Stimulated activated CD4-positive, alpha-beta T cell treated with anti-CD3 and anti-CD28 coated beads, Interleukin-4, amount 100 ng/mL, for 1 hour (primary cell): ENCODE measurements at places on chromosomes 13 and 19.

DNA sequence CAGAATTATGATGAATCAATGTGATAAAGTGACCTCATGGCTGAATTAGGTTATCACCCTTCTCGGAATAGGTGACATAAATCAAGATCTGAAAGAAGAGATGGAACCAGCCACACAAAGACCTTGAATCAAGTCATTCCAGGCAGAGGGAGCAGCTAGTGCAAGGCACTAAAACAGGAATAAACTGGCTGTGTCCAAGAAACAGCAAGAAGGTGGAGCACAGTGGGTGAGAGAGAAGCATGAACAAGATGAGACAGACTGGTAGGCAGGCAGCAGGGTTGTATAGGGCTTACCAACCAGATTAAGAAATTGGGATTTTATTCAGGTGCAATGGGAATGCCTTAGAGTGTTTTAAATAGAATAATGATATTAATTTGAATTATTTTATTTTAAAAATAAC is 470.3 kb downstream of the PCDH20 start:
- no peak for DNase-seq

- no peak for DNase-seq
These were observed 167.2 kb upstream of the SERP2 start for GRCh38 chr13:44206434-44206833.

DNA sequence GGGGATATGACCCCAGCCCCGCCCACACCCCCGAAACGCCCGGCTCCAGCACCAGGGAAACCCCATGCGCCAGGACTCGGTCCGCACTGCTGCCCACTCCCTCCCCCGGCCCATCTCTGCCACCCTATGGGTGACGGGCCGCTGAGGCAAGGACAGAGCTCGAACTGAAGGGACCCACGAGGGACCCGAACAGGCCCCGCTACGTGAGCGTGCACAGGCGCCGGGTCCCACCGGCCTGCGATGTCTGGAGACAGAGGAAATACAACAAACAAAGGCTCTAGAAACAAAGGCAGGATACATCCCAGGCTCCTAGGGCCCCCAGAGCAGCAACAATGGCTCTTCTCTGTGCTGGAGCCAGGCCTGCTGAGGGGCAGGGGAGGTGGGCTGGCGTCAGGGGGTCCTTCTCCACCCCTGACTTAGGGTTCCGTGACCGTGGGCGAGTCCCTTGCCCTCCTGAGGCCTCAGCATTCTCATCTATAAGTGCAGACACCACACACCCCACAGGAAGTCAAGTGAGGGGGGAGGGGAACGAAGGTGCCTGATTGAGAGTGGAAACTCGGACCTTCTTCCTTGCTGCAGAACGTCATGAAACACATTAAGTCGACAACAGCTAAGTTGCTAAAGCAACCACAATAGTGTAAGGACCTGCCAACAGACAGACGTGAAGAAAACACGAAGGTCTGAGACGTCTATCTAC is 3.1 kb downstream of the ABHD17A start:
- DNase-seq = peak; percentile 47

DNA sequence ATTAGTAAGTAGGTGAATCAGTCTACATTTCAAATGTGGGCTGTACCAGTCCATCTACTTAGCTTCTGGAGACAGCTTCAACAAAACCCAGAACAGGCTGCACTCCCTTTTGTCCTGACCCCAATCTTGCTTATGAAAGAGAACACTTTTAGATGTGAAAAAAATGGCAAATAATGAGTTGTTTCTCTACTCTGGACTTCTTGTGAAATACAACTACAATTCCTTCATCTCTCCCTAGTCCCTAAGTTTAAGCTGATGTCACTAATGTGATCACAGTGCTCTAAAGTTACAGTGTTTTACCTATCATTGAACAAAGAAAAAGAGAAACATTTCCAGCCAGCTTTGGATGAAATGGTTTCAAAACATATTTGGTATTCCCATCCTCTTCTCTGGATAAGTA is 183.9 kb downstream of the LHFPL6 start:
- DNase-seq = no peak

DNA sequence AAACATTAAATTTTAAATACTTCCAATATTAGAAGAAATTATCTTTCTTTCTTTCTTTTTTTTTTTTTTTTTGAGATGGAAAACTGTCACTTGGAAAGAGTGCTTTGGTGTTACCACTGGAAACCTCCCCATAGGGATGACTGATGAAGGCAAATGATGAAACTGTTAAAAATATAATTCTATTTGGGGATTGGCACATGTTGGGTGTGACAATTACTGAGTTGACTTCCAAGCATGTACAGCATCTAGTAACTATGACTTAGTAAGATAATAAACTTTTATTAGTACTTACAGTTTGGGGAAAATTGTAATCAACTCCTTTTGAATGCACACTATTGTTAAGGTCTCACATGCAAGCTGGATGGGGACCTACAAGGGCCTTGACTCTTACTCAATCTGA is 592.5 kb downstream of the KCTD12 start:
- no peak for DNase-seq

- DNase-seq = no peak
These were observed 89.2 kb downstream of the DHRS12 start for GRCh38 chr13:51714663-51715168.

- DNase-seq = no peak
These were observed 2.1 kb downstream of the ANKRD27 start for GRCh38 chr19:32672841-32673240.

DNA sequence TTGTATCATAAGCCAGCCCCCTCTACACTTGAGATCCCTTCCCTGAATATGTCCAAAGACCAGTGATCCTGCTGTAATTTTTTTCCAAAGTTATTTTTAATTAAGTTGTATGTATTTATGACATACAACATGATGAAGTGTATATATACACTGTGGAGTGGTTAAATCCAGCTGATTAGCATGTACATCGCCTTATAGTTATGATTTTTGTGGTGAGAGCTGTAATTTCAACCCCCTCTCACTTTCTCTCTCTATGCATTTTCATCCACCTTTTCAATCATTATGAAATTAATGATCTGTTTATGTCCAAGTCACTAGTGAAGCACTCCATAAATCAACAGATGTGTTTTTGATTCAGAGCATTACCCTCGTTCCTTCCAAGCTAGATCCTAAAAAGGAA is 85.3 kb downstream of the KCTD12 start:
- no peak for DNase-seq

DNA sequence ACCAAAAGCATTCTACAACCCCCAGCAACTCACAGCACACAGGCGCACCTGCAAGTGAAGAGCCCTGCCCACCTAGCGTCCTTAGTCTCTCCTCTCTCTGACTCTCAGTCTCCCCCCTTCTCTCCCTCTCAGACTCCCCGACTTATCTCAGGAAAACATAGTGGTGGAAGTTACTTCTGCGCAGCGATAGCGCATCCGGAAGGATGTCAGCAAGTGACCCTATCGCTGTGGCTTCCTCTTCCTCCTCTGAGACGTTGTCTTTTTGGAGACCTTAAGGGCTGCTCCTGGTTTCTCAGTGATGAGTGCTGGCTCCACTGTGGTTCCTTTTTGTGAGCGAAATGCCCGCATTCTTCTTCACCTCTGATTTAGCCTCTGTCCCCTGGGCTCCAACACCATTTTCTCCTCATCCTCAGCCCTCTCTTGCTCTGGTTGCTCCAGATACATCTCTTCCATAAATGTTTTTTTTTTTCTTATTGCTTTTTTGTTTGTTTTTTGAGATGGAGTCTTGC is 1.4 kb upstream of the YIF1B start:
- no peak for DNase-seq
